Hindlimb muscle (tissue), 1 donor: ENCODE measurements at places on chromosomes 3 and 15. TPM values are rescaled to one million over a fixed set of nuclear protein-coding genes. Genes with fewer than 3 reads are reported as not detected.

DNA sequence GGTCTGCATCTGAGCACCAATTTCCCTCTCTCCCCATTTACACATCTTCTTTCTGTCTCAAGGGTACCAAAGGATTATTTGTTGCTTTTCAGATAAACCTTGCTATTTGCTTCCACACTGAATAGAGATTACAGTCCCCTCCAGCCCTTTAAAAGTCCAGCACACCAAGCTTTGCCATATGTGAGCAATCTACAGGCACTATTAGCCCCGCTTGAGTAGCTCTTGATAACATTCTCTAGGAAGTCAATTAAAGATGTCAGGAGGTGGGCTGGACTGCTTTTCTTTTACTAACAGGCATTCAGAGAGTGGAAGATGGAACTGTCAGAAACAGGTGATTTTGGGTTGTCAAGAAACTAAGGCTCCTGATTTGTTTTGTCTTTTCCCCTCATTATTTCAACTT, 417.0 kb downstream of the ROBO2 start:
- DNase-seq: no peak

DNA sequence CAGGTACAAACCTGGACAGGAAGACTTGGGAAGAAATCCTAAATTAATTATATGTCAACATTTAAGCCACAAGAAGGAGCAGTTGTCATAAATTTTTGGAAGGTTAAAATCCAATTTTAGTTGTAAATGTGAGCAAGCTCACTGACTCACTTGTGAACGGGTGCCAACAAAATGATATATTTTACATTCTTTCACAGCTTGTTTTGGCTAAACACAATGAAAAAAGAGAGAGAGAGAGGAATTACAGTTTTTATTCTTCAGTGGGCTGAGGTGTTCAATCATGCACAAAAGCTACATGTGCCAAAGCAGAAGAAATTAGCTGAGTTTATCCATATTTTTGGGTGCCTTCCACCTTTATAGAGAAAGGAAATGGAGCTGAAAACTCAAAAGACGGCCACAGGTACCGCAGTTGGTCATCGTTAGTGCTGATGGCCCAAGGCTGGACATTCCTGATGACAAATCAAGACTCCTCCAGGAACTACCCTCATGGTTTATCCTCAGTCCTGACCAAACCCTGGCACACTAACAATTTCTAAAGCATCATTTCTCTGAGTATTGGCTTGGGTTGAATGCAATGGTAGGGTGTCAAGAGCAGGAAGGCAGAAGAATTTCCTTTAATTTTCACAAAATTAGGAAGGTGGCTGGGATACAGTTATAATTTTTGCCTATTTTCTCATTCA, 37.6 kb upstream of the WNT5A start:
- peak; percentile 44 for DNase-seq

DNA sequence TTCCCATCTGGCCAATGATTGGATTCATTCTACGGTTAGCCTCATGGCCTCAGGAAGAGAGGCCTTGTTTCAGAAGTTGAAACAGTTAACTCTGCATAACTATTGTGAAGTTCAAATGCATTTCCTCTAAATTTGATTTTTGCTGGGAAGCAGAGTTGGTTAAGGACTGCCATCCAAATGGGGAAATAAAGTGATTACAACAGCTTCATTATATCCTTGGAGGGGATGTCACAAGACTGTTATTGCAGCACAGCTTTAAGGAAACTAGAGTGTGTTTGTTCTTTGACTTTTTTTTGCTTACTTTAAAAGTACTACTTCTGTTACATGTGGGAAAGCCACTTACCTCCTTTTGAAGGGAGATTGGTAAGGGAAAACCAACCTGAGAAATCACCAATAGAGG, 164.8 kb downstream of the AKAP13 start:
- no peak for DNase-seq

- DNase-seq: no peak
Measured at GRCh38 chr15:44084171-44084570, 110.9 kb downstream of the FRMD5 start.

Gene SORD
- 7.7 TPM for polyA plus RNA-seq
